MG63 (cell line): ENCODE measurements at places on chromosomes 12 and 14. TPM values are rescaled to one million over a fixed set of nuclear protein-coding genes. Genes with fewer than 3 reads are reported as not detected.

- no peak for DNase-seq
Measured at GRCh38 chr12:87155621-87156020, 873.6 kb downstream of the C12orf50 start.

DNA sequence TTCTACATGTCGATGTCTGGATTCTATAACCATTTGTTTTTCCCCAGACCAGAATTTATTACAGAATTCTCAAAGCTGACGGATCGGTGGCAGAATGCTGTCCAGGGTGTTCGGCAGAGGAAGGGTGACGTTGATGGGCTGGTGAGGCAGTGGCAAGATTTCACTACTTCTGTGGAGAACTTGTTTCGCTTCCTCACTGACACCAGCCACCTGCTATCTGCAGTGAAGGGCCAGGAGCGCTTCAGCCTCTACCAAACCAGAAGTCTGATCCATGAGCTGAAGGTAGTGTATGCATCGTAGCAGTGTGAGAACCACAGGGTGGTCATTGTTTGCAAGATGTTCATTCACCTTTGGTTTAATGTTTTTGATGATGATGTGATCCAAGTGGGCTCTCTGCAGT lies 124.0 kb downstream of the ESR2 start:
- DNase-seq = no peak

DNA sequence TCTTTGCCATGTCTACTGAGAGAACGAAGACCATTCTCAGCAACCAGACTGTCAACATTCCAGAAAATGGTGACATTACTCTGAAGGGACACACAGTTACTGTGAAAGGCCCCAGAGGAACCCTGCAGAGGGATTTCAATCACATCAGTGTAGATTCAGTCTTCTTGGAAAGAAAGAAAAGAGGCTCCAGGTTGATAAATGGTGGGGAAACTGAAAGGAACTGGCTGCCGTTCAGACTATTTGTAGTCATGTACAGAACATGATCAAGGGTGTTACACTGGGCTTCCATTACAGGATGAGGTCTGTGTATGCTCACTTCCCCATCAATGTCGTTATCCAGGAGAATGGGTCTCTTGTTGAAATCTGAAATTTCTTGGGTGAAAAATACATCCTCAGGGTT lies 29.7 kb upstream of the PSMA6 start:
- no peak for DNase-seq

GRCh38 chr14:76880449-76880848 lies 54.2 kb downstream of the LRRC74A start:
- no peak for DNase-seq

- no peak for DNase-seq
Measured at GRCh38 chr12:121240484-121241101, 30.7 kb downstream of the P2RX4 start.

DNA sequence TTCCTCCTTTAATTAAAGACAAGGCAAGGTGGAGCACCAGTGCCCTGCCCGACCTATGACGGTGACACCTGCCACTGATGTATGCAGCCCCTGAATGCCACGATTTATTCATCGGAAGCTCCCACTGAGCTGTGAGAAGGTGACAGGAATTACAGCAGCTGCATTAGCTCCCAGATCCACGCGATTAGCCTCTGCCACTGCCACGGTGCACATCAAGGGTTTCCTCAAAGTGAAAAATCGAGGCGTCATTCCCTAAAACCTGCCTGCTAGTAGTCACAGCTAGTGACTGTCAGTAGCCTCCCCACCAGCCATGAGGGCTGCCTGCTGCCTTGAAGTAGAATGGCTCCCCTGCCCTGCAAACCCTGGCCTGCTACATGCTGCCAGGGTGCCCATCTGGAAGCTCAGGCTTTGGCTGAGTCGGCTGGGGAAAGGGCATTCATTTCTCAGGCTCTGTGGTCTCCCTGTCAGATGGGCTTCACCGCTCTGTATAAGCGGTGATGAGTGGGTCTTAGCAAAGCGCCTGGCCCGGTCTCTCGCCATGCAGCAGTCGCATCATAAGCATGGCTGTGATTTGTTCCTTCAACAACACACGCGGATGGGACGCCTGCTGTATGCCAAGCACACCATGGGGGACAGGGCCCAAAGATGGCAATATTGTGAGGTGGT lies 8.2 kb upstream of the BCL11B start:
- no peak for DNase-seq

DNA sequence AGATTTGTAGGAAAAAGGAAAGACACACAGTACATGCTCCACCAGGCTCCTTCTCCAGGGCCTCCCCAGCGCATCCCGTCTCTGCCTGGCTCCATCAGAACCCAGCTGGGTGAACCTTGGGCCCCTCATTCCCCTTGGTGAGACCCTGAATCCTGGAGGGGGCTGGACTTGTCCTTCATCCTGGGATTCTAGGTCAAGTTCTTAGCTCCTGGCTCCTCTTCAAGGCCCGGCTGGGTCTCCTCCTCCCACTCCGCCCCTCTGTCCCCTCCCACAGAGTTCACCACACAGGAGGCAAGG lies 49.2 kb downstream of the PSMA6 start:
- no peak for DNase-seq

DNA sequence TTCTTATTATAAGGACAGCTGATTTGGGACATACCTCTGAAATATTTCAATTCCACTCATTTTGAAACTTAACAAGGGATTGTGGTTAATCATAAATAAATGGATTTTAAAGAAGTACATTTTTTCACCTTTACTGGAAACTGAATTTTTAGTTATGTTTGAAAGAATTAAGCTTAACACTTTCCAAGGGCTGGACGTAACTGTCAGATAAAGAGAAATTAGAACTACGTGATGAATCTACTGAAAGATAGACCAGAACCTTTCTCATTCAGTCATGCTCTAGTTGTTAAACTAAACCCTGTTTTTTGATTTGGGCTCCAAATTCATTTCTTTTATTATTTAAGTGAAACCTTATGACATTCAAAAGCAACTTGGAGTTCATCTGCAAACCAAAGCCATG lies 1892.1 kb upstream of the SEL1L start:
- no peak for DNase-seq

DNA sequence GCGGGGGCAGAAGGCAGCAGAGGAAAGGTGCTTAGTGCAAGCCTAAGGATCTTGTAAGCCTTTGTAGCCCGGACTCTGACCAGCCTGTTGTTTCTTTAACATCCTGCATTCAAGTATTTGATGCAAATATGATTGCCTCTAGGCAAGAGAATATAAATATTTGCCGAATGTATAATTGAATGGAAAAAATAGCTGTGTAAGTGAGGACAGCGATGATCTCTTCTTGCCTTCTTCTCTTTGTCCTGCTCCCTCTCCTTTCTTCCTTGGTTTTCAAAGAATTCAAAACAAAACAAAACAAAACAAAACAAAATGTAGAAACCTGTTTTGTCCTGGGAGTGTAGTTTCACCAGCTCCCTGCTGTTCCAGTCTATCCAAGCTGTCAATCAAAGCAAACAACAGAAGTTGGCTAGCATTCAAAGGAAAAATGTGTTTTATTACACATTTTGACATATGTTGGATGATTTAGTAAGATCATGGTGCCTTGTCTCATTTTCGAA lies 74.9 kb upstream of the CPM start:
- DNase-seq = no peak

- no peak for DNase-seq
Measured at GRCh38 chr14:99803803-99804202, 10.6 kb downstream of the EML1 start.

DNA sequence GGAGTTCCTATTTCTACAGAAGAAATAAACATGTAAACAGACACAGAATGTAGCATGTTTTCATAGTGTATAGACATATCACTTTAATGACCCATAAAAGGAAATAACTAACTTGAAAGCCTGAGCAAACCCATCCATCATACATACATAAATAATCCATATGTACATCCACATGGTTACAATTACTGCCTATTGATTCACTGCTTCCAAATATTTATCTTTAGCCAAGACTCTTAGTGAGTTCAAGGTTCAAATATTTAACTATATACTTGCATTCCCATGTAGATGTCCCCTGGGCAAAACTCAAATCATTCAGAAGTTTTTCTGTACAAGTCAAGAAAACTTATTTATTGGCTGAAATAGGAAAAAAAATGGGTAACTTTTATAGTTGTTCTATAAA lies 95.4 kb downstream of the CCER1 start:
- no peak for DNase-seq

- peak; percentile 45 for DNase-seq
Measured at GRCh38 chr12:100427078-100427477, 46.6 kb upstream of the NR1H4 start.

DNA sequence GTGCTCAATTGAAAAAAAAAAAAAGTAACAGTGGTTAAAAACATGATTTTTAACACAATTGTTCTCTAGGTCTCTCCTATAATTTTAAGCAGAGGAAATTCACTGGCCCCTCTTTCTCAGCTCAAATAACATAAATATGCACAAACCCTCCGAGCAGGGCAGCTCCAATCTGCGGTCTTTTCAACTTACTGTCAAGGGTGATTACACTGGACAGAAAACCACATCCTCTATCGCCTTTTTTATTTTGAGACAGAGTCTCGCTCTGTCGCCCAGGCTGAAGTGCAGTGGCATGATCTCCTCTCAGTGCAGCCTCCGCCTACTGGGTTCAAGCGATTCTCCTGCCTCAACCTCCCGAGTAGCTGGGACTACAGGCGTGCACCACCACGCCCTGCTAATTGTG lies 16.5 kb upstream of the GABARAPL1 start:
- DNase-seq = no peak

DNA sequence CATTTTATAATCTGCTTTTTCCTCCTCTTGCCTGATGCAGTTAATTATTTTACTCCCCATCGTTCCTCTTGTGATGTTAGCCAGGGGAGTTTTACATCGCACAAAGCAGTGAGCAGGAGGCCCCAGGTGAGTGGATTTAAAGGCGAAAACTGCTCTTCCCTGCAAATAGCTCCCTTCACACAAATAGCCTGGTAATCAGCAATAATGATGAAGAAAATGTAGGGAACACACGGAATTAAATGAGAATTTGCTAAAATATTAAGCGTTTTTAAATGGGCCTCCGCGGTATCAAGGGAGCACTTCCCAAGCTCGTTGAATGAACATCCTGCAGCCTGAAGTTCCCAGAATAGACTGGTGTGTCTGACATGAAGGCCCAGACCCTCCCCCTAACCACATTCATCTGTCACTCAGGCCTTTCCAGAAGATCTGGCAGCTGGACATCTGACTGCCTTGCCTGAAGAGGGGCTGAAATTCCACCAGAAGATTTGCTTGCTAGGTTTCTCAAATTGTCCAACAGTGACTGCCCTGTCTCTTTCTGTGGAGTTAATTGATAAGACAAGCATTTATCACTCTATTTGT lies 127.2 kb downstream of the CCDC60 start:
- DNase-seq = no peak

- peak; percentile 91 for DNase-seq
Measured at GRCh38 chr12:49293056-49293956, 1.6 kb upstream of the PRPH start.

DNA sequence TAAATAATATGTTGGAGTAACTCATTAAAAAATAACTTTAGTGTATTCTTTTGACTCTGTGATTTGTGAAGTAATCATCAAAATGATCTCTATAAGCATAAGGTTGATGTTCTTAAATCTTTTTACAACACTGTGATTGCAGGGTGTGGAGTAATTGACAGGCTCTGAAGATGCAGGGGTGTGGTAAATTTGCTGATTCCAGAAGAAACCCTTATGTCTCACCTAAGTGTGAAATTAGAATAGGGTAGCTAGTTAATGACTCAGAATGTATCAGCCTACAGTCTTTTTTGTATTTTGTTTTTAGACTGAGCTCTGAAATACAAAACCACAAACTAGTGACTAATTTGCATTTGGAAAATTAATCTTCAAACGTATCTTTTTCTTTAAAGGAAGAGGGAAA lies 5.9 kb downstream of the PRPF39 start:
- DNase-seq = no peak

- no peak for DNase-seq
Measured at GRCh38 chr12:48342980-48343379, 7.7 kb downstream of the ZNF641 start.

GRCh38 chr12:132178801-132179401 lies 34.6 kb downstream of the NOC4L start:
- no peak for DNase-seq

- no peak for DNase-seq
Measured at GRCh38 chr14:99256483-99256874, 15.5 kb downstream of the BCL11B start.

- no peak for DNase-seq
Measured at GRCh38 chr12:42789808-42790760, 200.5 kb upstream of the PRICKLE1 start.

The MYF5 gene
- not detected in 2 replicates for total RNA-seq

The CMTM5 gene
- not detected in 2 replicates for total RNA-seq

The RDH5 gene
- 3.1 and 5.0 TPM in 2 replicates for total RNA-seq

The TEAD4 gene
- 3.3 and 30.8 TPM in 2 replicates for total RNA-seq

The ETNK1 gene
- total RNA-seq = 8.5 and 11.0 TPM in 2 replicates

The CCDC175 gene
- not detected in 2 replicates for total RNA-seq

The KLRG1 gene
- 2.1 TPM in 1 of 2 replicates, not detected in the other for total RNA-seq

The KLHL28 gene
- total RNA-seq = 0.53 and 1.4 TPM in 2 replicates

The ESPL1 gene
- total RNA-seq = 22.1 and 23.9 TPM in 2 replicates

The INHBC gene
- not detected in 2 replicates for total RNA-seq

The CNTN1 gene
- not detected in 2 replicates for total RNA-seq

The SERPINA10 gene
- not detected in 2 replicates for total RNA-seq

The KRT80 gene
- total RNA-seq = 12.0 and 18.2 TPM in 2 replicates

The ADAM20 gene
- total RNA-seq = not detected in 2 replicates

The TMEM117 gene
- 4.3 and 12.0 TPM in 2 replicates for total RNA-seq

The VRTN gene
- not detected in 2 replicates for total RNA-seq

The NEUROD4 gene
- total RNA-seq = not detected in 2 replicates

The SERPINA1 gene
- total RNA-seq = 0.89 and 27.3 TPM in 2 replicates

The KRT2 gene
- not detected in 2 replicates for total RNA-seq

The TAS2R31 gene
- 1.8 TPM in 1 of 2 replicates, not detected in the other for total RNA-seq

The OR6C2 gene
- total RNA-seq = not detected in 2 replicates
